Ovary (tissue), 10 donors: ENCODE measurements at places on chromosomes 6 and 20.

- H3K4me3 ChIP-seq, result no peak overlapping the region
- no peak overlapping the region for H3K27ac ChIP-seq
- no peaks in the 10 kb centered on the region for H3K4me1 ChIP-seq
These were observed 383.8 kb upstream of the JAG1 start for GRCh38 chr20:11057624-11058023.

DNA sequence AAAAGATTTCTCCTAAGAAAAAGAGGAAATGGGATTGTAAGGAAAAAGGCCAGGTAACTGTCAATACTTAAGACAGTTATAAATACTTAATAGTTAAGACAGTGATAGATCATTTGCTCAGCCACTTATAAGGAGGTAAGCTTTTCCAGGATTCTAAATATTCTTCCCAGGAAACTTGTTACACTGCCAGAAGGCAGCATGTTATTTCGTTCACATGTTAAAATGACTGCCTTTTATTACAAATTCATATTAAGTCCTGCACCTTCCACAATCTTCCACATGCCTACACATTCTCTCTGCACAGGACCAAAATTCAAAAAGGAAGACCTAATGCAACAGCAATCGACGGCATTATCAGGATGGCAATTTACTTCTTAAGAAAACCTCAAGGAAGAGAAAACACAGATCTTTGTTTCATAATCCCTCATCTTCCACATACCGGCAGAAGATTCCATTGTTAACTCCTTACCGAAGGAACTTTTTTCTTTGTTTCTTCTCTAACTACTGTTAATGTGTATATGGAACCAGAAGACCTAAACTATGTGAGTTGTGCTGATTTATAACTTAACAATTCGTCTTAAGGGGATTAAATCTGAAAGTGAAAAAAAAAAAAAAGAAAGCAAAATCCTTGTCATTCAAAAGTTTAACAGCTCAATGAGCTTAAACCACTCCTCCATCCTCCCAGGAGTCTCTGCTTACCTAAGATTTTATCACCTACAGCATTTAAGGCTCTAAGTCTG, 799 bp downstream of the TAAR2 start:
- H3K27me3 ChIP-seq, result no peaks in the 10 kb centered on the region
- no peaks in the 10 kb centered on the region for H3K4me1 ChIP-seq

DNA sequence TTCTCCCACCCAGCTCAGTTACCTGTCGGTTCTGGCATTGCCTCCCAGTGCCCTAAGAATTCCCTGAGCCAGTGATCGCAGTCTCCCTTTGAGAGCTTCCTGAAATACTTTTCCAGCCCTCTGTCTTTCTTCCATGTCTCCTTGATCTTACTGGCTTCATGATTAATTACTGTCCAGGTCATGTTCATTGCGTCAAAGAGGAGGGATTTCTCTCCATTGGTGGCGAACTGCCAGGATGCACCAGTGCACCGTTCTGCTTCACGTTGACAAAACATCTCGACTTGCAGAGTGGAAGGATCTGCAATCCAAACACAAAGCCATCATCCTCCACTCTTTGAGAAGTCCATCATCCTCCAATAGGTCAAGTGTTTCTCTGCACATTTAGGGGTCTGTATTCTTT, 8.6 kb downstream of the RAET1E start:
- H3K27me3 ChIP-seq, result no peaks in the 10 kb centered on the region
- H3K27ac ChIP-seq, result no peak overlapping the region
- H3K4me1 ChIP-seq, result peaks cover under 1% of the 10 kb centered on the region
- no peaks in the 10 kb centered on the region for H3K36me3 ChIP-seq
- H3K4me3 ChIP-seq, result no peak overlapping the region

GRCh38 chr6:28725890-28726348, 197.9 kb downstream of the TRIM27 start:
- H3K36me3 ChIP-seq, result no peaks in the 10 kb centered on the region
- DNase-seq, result no peak
- no peaks in the 10 kb centered on the region for H3K27me3 ChIP-seq
- H3K4me3 ChIP-seq, result no peak overlapping the region

DNA sequence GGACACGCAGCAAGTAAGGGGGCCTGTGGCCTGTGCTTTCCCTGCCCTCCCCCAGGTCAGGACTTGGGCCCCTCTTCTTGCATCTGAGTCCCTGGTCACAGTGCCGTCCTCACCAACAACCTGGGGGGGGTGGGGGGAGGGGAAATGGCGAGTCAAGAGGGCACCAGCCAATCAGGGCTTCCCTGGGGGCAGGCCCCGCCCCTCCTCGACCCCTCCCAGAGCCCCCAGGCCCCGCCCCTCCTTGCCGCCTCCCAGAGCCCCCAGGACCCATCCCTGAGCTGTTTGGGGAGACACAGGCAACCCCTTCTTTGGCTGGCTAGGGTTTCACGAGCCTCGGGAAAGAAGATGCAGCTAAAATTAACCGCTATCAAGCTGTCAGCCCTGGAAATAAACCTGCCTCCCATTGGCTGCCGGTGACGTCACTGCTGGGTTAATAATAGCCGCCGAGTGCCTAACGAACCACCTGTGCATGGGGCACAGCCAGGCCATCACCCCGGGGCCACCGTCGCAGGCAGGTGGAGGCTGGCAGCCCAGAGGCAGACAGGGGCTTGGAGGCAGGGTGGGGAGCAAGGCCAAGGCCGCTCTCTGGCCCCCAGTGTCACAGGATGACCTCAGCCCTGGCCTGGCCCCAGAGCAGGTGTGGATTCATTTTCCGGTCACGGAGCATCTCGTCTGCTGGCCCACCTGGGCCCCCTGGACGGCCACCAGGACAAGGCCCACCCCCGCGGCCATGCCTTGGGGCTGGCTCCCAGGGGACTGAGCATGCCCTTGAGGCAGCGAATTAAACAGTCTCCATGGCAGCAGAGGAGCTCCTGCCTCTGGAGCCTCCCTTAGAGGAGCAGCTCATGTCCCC, 3.2 kb upstream of the EEF1A2 start:
- no peaks in the 10 kb centered on the region for H3K27me3 ChIP-seq
- no peaks in the 10 kb centered on the region for H3K36me3 ChIP-seq
- H3K27ac ChIP-seq, result no peak overlapping the region

GRCh38 chr20:43993560-43993959, 78.9 kb downstream of the TOX2 start:
- H3K27me3 ChIP-seq, result no peaks in the 10 kb centered on the region
- no peak overlapping the region for H3K27ac ChIP-seq
- DNase-seq, result no peak
- no peaks in the 10 kb centered on the region for H3K4me1 ChIP-seq
- H3K4me3 ChIP-seq, result no peak overlapping the region

DNA sequence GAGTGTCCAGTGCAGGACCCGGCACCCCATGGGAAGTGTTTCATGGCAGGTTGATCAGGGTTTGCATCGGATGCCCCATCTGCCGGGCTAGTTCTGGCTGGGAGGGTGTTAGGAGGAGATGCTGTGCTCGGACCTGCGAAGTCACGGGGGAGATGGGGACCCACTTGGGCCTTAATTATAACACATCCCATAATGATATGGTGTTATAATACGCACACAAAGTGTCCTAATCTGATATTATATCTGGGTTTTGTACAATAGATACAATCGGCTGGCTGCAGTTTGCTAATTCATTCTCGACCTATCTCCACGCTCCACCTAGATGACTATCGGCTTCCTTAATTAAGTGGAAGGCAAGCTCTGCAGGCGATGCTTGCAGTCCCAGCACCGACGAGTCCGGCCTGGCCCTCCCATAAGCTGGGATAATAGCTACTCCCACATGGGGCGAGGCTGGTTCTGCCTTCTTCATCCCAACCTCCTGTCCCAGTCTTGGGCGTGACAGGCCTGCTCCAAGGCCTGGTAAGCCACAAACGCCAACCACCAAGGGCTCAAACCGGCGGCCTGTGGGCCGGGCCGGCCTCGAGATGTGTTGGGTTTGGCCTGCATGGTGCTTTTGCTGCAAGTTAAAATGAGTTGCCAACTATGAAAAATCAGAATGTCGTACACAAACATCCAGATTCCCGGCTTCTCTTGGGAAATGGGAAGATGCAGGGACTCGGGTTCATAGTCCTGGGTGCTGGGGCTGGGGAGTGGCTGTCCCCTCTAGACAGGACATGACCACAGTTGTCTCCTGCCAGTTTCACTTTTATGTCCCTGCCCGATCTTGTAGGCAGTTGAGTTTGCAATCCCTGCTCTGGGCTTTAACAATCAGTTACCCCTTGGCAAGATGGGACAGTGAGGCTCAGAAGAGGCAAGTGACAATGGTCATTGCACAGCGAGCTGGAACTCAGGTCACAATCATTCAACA, 32.7 kb downstream of the CEBPB start:
- no peak for DNase-seq
- H3K27ac ChIP-seq, result peak overlapping the region; percentile 83
- peaks cover 11% of the 10 kb centered on the region for H3K4me1 ChIP-seq
- no peaks in the 10 kb centered on the region for H3K27me3 ChIP-seq

- no peak for DNase-seq
- no peak overlapping the region for H3K4me3 ChIP-seq
- no peak overlapping the region for H3K27ac ChIP-seq
- H3K36me3 ChIP-seq, result no peaks in the 10 kb centered on the region
These were observed 2.8 kb downstream of the BCL2L1 start for GRCh38 chr20:31719644-31720485.

GRCh38 chr6:89260310-89260709, 43.2 kb upstream of the GABRR1 start:
- no peak overlapping the region for H3K27ac ChIP-seq
- no peak for DNase-seq
- no peaks in the 10 kb centered on the region for H3K4me1 ChIP-seq
- H3K36me3 ChIP-seq, result no peaks in the 10 kb centered on the region
- H3K27me3 ChIP-seq, result no peaks in the 10 kb centered on the region
- H3K4me3 ChIP-seq, result no peak overlapping the region

- H3K4me3 ChIP-seq, result no peak overlapping the region
- no peaks in the 10 kb centered on the region for H3K36me3 ChIP-seq
- no peaks in the 10 kb centered on the region for H3K27me3 ChIP-seq
- H3K27ac ChIP-seq, result no peak overlapping the region
- DNase-seq, result no peak
- peaks cover 1% of the 10 kb centered on the region for H3K4me1 ChIP-seq
These were observed 76.8 kb downstream of the AKAP7 start for GRCh38 chr6:131212024-131212423.

DNA sequence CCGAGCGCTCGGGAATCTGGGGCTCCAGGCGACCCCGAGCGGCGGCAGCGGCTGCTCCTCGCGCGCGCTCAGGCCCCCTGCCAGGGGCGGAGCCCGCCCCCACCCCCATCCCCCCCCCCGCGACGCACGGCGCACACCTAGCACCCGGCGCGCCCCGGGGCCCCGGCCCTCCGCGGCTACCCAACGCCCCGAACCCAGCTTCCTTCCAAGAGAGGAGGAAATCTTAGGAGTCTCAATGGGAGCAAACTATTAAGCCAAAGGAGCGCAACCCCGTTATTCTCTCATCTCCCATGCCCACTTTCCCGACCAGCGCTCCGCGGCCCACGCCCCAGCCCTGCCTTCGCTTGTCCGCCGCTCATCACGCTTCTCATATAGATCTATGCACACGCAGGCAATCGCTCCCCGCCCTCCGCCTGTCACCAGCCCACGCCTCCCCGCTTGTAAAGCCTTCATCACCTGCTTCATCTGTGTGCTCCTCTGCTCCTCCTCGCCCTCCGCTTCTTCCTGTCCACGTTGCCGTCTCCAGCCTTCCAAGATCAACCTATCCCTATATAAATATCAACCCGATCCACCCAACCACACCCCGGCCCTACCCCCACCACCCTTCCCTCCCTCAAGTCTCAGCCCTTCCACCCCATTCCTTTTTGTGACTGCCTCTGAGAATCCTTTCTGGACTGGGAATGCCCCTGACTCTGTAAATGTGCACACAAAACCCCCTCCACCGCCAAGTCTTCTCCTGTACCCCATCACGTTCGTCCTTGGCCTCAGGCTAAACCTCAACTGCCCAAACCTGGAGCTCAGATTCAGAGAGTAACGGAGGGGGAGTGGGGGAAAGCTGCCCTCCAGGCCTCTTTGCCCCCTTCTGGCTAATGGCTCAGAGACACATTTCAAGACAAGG, at the start of gene DLK2:
Gene DLK2 (minus strand): TSS at position 18 of the 898 bp plus-strand sequence. CDS start 723 bp downstream, outside the sequence.
- no peaks in the 10 kb centered on the region for H3K27me3 ChIP-seq
- H3K4me3 ChIP-seq, result peak within 1 kb of the TSS; percentile 23
- no peaks in the 10 kb centered on the region for H3K36me3 ChIP-seq
- no peak within 1 kb of the TSS for H3K27ac ChIP-seq
- DNase-seq, result no peak

GRCh38 chr6:110620065-110620464, 143.7 kb upstream of the SLC22A16 start:
- H3K27me3 ChIP-seq, result no peaks in the 10 kb centered on the region
- no peak for DNase-seq
- H3K36me3 ChIP-seq, result no peaks in the 10 kb centered on the region
- H3K4me3 ChIP-seq, result no peak overlapping the region
- H3K4me1 ChIP-seq, result peaks cover 8% of the 10 kb centered on the region

- no peak overlapping the region for H3K4me3 ChIP-seq
- H3K4me1 ChIP-seq, result peaks cover 1% of the 10 kb centered on the region
- no peaks in the 10 kb centered on the region for H3K36me3 ChIP-seq
- DNase-seq, result no peak
- no peaks in the 10 kb centered on the region for H3K27me3 ChIP-seq
- H3K27ac ChIP-seq, result no peak overlapping the region
These were observed 489.8 kb upstream of the SOX4 start for GRCh38 chr6:21103626-21104224.

DNA sequence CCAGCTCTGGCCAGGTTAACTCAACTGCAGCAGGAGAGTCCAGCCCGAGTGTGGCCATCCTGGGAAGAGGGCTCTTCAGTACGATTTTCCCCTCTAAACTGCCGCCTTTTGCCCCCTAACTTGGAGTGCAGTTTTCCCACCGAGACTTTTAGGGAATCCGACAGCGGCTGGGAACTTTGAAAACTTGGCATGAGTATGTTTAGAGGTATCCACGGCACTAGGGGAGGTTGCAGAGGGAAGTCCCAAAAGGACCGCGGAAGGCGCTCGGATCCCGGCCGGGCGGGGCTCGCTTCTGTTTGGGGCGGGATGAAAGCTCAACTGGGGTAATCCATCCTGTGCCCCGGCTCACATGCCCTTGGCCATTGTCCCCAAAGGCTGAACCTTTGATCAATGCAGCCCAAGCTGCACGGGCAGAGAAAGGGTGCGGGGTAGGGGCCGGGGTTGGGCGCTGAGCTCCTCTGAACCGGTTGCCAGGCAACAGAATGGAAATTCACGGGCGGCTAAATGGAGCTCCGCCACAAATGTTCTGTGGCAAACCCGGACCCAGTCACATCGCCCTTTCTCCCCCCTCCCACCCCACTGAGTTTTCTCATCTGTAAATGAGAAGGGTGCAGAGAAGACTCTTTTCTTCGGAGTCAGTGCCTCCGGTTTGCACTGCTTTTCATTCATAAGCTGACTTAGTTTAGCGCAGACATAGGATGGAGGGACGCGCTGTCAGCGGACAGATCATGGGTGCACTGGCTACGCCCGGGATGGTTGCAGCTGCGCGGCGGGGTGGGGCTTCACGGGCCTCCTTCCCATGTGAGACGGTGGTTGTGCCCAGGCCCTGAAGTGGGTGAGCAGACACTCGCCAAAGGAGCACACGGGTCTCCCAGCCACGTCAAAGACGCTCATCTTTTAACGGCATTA, 2.3 kb downstream of the BMP6 start:
- DNase-seq, result no peak
- H3K27ac ChIP-seq, result no peak overlapping the region
- H3K27me3 ChIP-seq, result no peaks in the 10 kb centered on the region
- peak overlapping the region; percentile 44 for H3K4me3 ChIP-seq
- peaks cover 6% of the 10 kb centered on the region for H3K4me1 ChIP-seq
